ENCODE measurements at places on chromosomes 5 and 9.
A peak's percentile ranks its signal among the peaks of the same experiment; 100 is the strongest.

DNA sequence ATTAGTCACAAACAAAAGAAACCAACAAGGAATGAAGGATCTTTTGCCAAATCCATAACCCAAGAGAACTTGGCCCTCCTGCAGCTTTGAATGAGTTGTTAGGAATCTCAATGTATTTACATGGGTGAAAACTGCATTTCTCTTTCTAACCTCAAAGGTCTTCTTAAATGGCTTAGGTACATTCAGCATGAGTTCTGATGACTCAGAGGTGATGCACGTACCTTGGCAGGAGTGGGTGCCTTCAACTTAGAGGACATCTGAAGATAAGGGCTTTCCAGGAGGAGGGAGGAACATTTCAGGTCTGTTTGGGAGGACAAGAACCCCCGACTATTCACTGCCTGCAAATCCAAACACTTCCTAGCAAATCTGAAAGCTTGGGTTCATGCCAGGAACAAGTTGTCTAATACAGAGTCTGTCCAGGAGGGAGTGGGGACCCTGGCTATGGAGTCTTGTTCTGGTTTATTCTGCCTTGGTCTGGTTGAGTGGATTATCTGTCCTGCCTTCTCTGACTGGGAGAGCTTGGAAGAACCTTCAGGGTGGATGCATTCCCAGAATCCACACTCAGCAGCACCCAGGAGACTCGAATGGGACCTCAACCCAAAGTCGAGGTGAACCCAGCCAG, 65.7 kb downstream of the IRX2 start:
- peak; percentile 75 for DNase-seq

GRCh38 chr9:89878687-89879086, 273.9 kb downstream of the GADD45G start:
- DNase-seq, result no peak

- DNase-seq, result no peak
These were observed 103.7 kb upstream of the RFX3 start for GRCh38 chr9:3629495-3629894.

DNA sequence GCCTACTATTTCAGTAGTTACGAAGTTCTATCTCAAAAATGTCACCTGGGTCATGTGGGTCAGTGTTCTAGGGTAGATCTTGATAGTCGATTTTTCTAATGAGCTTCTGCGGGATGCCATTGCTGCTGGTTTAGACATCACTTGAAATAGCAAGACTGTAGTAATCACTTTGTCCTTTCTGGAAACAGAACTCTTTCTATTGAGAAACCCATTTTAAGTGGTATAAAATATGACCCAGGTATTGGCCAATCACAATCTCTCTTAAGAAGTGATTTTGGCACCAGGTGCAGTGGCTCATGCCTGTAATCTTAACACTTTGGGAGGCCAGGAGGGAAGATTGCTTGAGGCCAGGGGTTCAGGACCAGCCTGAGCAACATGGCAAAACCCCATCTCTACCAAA, 17.6 kb downstream of the ARRDC3 start:
- DNase-seq, result no peak

DNA sequence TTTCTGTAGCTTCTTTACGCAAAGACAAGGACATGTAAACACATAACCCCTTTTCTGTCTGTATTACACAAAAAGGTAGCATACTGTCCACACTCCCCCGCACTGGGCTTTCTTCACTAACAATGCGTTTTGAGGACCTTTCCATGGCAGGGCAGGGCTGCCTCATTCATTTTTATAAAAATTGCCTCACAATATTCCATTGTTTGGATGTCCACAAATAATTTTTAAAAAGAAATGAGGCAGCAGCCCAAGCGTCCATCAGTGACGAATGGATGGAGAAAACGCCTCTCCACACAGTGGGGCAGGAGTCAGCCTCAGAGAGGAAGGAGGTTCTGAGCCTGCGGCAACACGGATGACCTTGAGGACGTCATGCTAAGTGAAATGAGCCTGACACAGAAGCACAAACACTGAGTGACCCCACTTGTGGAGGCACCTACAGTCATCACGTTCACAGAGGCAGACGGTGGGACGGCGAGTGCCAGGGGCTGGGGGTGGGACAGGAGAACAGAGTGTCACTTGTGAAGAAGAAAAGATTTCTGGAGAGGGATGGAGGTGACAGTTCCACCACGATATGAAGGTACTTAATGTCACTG, 67.8 kb downstream of the RASGEF1C start:
- no peak for DNase-seq

- DNase-seq, result peak; percentile 20
These were observed 42.8 kb downstream of the TIMD4 start for GRCh38 chr5:156920042-156920860.

DNA sequence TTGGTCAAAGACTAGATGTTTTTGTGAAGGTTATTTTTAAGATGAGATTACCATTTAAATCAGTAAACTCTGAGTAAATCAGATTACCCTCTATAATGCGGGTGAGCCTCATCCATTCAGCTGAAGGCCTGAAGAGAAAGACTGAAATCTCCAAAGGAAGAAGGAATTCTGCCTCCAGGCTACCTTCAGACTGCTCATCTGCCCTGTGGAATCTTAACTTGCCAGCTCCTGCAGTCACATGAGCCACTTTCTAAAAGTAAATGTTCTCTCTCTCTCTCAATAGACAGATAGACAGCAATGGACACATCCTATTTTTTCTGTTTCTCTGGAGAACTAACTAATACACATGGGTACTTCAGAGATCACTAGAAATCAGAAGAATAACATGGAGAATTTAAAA, 182.8 kb downstream of the CFAP90 start:
- no peak for DNase-seq

DNA sequence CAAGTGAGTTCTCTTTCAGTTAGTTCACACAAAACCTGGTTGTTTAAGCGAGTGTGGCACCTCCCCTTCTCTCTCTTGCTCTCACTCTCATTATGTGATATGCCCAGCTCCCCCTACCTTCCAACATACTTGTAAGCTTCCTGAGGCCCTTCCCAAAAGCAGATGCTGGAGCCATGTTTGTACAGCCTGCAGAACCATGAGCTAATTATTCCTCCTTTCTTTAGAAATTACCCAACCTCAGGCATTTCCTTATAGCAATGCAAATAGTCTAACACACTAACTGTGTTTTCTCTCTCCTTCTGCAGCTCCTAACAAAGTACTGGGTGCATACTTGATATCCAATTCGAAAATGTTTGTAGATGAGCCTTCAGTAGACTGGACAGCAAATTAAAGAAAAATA, 62.7 kb downstream of the TRIM32 start:
- DNase-seq, result no peak

DNA sequence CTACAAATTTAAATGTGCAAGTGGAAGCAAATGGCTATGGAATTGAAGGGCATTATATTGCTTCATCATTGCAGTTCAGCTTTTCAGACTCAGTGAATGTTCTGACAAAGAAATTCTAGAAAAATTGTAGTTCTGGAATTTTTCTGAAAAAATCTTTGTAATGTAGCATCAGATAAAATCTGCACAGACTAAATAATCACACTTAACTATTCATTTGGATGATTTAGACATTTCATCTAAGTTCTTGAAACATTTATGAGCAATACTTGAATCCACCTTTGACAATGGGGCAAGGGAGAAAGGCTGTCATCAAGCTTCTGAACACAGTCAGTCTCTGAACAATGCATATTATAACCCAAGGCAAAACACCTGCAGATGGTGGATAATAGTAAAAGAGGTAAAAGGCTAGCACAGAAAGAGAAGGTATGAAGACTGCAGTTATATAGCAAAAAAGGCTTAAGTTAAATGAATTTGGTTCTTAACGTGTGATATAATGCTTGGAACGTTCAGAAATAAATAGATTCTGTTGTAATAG, 1352.0 kb upstream of the NUDT12 start:
- DNase-seq, result no peak

DNA sequence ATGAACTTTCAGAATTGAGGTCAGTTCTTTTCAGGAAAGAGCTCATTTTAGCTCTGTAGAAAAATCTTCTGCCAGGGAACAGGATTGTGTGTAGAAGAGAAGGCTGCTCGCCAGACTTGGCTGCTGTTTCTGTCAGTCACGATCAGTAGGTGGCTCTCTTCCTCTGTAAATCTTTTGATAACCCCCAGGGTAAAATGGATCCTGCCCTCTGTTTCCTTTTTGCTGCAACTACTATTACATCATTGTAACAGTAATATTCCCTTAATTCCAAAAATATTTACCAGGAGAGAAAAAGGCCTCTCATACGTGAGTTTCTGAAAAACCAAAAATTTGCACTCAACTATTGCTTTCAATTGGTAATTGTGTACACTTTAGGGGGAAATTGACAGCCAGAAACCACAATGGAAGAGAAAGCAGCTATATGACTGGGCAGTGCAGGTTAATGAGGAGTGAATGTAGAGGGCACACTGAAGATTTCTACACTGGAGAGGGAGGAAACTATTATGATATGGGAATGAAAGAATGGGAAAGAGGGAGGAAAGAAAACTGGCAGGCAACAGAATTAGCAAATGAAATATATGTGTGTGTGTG, 12.3 kb downstream of the IFNA21 start:
- peak; percentile 26 for DNase-seq

GRCh38 chr9:122931226-122932121, at the start of gene ZBTB26:
Gene ZBTB26, minus strand, starts transcription at chr9:122931512. Its CDS starts 11,578 bp downstream, at chr9:122919934.
- DNase-seq, result peak; percentile 96

DNA sequence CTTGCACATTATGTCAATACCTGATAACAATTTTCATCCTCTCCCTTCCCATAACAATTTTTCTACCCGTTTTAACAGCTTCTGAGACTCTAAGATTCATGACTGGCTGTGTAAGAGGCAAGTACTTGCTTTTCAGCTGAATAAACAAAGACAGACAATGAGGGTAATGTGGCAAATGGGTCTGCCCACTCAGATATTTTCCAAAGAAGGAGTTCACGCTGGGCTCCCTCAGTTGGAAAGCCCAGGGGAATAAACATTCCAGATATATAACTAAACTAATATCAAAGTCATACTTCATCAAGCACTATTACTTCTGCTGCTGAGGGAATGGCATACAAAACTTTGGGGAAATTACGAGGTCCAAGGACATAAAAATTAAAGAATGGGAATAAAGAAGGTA, 24.4 kb downstream of the MEGF9 start:
- DNase-seq, result no peak

GRCh38 chr9:28848671-28849070, 1275.4 kb upstream of the C9orf72 start:
- no peak for DNase-seq

GRCh38 chr9:131010482-131011273, 1.7 kb downstream of the LAMC3 start:
- no peak for DNase-seq

DNA sequence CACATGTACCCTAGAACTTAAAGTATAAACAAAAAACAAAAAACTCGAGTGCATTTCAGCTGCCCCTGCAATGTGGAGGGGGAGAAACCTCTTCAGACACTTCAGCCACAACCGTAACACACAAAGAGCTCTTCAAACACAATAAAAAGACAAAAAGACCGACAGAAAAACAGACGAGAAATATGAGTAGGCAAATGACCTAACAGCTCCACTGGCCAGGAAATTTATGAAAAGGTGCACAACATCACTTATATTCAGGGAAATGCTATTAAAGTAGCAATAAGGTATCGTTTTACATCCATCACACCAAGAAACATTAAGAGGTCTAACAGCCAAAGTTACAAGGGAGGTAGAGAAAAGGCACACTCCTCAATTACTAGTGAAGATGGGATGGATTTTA, 6.2 kb downstream of the ZBED3 start:
- no peak for DNase-seq

All from urothelium cell line (cell line).